ENCODE measurements at places on chromosomes 12 and 14.

- DNase-seq = no peak
Observed at GRCh38 chr12:40028296-40028695, 77.6 kb downstream of the SLC2A13 start.

DNA sequence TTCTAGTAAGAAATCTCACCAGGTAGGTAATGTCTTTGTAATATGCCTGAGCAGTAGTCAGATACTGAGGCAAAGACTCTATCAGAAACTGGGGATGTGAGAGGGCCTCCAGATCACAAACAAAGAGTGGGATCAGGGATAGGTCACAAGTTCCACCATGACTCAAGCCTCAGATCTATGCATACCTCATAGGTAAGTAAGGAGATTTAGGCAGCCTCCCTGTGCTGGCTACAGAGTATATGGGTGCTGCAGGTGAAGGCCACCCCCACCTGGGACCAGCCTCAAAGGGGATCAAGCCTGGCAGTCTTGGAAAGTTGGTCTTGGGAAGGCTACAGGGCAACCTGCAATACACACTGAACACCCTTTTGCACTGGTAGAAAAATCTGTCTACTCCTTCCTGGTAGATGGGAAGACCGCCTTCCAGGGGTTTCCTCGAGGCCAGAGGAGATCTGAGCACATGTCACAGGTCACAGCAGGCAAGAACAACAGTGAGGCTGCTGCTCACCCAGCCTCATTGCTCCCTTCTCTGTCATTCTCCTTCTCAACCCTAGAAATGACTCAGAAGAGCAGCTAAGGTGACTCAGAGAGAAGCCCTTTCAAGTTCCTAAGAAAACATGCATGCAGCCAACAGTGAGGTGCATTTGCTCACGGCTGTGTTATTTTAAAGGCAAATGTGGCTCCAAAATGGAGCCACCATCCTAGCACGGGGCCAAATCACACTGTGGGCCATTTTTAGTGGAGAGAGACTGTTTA, 143.4 kb upstream of the CDKN3 start:
- DNase-seq = no peak

GRCh38 chr14:37695866-37696265, 100.4 kb downstream of the TTC6 start:
- DNase-seq = no peak

- no peak for DNase-seq
Observed at GRCh38 chr14:65200454-65200853, 98.1 kb upstream of the MAX start.

DNA sequence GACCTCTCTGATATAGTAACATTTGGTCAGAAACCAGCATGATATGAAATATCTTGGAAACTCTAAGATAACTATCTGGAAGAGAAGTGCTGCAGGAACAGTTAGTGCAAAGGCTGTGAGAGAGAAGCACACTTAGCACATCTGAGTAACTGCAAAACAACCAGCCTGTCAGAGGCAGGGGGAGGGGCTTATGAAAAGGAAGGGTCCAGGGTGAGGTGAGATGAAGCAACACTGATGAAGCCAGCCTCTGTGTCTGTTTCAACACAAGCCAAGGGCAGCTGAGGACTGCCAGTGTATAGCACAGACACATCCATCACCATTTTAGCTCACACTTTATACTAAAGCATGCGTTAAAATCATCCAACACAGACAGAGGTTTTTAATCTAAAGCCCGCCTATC, 37.4 kb upstream of the OVCH1 start:
- no peak for DNase-seq

- DNase-seq = no peak
Observed at GRCh38 chr12:102631274-102631673, 150.9 kb upstream of the IGF1 start.

DNA sequence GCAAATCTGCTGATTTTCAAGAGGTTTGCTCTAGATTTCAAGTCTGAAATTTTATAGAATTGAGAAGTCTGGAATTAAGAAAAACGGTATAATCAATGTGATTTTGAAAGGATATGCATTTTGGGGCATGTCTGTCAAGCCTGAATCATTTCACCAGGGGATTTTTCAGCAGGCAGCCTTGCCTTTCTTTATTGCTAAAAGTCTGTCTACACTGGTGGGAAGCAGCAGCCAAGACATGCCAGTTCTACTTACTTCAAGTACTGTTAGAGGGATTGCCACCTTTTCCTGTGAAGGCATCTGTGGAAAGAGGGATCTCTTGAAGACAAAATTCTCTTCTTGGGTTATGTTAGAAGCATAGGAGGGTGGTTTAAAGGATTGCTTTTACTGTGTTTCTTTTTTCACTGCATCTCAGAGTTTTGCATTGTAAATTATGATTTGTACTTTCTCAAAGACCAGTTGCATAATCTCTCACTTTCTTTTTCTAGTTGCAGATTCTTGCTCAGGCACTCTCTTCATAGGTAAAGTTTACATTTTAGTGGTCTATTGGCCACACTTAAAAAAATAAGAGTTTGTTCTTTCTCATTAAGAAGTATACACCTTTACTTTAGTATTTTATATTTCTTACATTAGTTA, 837.0 kb downstream of the GALC start:
- DNase-seq = no peak

DNA sequence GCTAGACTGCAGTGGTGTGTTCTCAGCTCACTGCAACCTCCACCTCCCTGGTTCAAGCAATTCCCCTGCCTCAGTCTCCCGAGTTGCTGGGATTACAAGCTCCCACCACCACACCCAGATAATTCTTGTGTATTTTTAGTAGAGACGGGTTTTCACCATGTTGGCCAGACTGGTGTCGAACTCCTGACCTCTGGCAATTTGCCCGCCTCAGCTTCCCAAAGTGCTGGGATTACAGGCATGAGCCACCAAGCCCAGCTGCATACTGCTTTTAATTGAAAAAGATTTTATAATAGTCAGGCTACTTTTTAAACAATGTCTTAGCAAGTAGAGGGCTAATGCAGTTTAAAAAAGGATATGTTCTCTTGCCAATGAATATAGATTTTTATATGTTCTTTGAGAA, 668.9 kb downstream of the SLC6A15 start:
- no peak for DNase-seq

DNA sequence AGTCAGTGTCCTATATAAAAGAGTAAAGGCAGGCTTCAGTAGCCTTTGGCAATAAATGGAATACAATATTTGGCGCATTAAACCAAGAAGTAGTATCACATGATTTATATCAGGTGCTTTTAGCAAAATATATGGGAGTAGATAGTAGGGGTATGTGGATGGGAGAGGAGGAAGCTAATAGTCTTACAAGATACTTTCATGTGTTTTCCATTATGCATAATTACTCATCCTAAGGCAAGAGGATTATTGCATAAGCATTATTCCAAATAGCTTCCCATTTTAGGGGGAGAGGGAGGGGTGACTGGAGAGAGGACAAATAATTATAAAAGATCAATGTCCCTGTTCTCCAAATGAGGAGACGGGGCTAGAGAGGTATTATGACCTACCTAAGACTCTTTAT, 104.3 kb downstream of the DUSP6 start:
- DNase-seq = no peak

DNA sequence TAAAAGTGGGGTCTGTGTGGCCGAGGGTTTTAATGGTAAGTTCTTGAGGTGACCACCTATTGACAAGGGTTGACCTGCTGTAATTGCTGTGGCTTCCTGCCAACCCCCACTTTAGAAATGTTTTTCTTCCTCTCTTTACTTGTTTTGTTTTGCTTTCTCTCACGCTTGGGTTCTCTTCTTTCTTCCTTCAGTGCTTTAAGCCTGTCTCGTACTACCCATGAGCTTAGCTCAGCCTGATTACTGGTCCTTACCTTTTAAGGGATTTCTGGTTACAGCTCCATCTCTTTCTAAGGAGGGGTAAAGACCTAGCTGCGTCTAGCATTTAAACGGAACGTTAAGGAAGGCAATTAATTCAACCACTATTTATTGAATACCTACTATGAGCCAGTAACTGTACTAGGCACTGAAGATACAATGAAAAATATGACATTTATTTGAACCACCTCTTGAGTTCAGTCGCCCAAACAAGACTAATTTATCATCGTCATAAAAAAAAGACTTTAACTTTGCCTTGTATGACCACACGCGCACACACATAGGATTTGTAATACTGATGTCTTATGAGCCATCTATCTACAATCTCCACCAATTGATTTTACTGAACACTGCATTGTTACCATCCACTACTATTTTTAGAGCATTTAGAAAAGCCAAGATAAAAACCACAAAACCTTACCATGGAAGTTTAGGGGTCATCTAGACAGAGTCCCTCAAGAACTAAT, 888 bp upstream of the PPP1R12A start:
- DNase-seq = no peak
